Right renal cortex interstitium (tissue), 3 donors: ENCODE measurements at places on chromosomes 13 and 19. TPM values are rescaled to one million over a fixed set of nuclear protein-coding genes. Genes with fewer than 3 reads are reported as not detected.

The METTL21C gene
- 0.62 TPM for polyA plus RNA-seq

DNA sequence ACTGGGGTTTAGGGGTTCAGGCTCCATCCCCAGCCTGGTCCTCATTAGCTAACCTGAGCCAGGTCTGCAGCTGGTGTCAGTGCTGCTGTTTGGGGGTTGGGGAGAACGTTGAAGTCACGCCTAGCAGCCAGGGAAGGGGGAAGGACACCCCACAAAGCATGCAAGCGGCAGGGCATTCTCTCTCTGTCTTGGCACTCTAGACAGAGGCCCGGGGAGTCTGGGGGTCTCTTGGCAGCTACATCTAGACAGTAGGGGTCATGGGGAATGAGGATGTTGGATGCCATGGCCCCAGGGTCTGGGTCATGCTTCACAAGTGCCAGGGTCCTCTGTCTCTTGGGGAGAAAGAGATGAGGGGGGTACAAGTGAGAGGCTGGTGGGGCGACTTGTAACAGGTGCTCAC, 2.6 kb downstream of the ERICH4 start:
- DNase-seq = no peak

The DDX49 gene
- polyA plus RNA-seq = 47.8 TPM

GRCh38 chr19:18603958-18604819, 2.4 kb downstream of the CRLF1 start:
- no peak for DNase-seq

The RPS19 gene
- polyA plus RNA-seq = 1,314 TPM

DNA sequence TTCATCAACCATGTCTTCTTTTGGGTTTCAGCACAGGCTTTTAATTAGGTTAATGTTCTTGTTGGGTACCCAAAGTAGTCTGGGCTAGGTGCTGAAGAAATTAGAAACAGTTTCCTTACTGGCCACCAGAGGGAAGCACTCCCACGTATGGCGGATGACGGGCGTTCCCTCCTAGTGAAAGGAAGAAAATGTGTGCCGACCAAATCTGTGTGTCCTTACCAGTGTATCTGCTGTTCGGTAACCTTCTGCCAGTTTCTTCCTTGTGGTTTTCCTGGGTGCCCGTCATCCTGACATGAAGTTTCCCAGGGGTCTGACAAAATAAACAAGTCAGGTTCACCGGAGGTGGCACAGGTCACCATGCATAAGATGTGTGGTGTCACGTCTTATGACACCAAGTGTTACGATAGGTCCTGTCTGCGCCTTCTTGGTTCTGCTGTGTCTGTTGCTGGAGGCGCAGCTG, 6.0 kb upstream of the WDR88 start:
- DNase-seq = no peak

- no peak for DNase-seq
Measured at GRCh38 chr19:56086671-56087430, 34.2 kb downstream of the ZNF787 start.

GRCh38 chr19:35403116-35403760, 32.4 kb downstream of the GPR42 start:
- no peak for DNase-seq

The ZNF578 gene
- polyA plus RNA-seq = 5.6 TPM

DNA sequence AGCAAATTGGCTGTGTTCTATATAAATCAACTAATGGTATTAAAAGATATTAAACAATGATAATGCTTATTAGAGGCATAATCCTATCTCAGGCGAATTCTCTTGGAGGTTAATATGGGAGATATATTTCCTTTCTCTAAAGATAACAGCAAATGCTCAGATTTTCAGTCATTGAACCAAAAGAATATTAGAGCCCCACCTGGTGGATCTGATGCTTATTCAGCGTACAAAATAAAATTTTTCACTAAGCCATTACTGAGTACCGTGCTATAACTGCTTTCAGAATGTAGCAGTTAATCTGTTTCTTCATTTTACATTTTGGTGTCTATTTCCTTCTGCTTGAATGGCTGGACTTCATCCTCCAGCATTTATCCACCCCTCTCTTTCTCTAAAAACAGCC, 143.3 kb upstream of the IPO5 start:
- no peak for DNase-seq

DNA sequence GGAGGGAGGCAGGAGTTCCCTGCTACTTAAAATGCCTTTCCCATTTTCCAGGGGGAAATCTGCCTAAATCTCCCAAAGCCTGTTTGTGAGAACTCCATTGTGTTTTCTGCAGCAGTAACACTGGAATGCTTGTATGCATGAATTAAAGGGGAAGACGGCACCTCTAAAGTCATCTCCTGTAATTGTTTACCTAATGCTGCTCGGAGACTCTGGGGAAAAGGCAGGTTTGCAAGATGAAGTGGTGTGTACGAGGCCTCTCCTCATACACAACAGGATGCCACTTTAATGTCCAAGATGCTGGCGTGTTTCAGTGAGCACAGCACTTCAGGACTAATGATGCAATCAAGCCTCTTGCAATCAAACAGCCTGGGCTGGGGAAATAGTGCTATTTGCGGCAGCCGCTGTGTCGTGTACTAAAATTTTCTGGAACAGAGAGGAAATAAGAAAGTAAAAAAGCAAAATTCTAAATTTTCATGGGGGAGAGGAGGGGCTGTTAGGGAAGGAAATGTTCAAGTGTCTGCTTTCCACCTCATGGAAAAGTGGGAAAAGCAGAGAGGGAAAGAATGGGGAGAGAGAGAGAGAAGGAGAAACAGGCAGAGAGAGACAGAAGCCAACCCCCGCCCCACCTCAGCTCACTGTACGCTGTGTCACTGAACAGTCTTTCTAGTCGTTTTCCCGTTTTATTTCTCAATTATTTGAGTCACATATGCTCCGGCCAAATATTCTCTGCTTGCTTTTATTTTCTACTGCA, 32.9 kb downstream of the TSHZ3 start:
- no peak for DNase-seq

The OR7C1 gene
- 0.08 TPM for polyA plus RNA-seq

The KLF5 gene
- polyA plus RNA-seq = 29.3 TPM

GRCh38 chr19:943551-944170, 17.8 kb downstream of the ARID3A start:
- DNase-seq = no peak

DNA sequence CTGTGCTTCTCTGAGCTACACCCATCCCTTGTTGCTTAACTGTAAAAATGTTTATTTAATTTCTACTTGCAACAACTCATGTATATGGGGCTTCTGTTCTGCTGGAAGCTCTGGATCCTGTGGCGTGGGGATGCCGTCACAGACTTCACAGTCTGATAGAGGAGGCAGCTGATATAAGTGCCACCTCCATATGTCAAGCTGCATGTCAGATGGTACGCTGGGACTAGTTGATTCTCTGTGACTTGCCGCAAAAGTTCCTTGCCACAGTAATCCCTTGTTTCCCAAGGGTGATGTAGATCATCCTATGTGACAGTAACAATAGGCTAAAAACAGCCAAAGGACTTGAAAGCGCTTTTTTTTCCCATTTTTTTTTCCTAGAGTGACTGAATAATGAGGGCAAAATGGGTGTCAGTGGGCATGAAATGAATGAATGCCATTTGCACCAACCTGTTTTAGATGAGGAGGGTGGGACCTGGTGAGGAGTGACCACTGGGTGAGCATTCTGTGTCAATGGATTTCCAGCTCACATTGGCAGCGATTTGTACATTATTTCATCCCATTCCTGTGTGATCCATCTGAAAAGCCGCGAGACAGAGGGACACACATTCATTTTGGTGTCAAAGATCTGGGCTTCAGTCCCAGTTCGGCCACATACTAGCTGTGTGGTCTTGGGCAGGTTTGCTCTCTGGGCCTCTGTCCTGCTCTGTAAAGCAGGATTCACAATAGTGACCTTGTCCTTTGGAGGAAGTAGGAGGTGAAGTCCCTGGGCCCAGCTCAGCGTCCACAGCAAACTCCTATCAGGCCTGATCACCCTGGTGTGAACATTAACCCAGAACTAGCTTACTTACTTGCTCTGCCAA, 88.9 kb upstream of the RNF113B start:
- DNase-seq = no peak

The KLC3 gene
- polyA plus RNA-seq = 1.1 TPM

- DNase-seq = no peak
Measured at GRCh38 chr19:7428651-7429113, 60.2 kb downstream of the PEX11G start.

DNA sequence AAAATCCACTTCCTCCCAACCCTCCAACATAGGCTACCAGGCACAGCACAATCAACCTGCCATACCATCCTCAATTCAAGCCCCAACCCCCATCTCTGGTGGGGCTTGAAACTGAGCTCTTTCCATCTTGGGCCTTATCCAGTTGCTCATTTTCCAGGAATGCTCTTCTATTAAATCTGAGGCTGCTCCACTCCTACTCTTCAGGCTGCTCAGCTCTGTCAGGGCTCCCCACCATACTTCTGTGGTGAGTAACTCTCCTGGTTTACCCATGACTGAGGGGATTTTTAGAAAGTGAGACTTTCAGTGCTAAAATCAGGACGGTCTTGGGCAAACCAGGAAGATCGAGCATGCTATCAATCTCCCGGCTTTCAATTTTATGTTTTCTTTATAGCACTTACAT, 512.8 kb downstream of the LMO7 start:
- no peak for DNase-seq

DNA sequence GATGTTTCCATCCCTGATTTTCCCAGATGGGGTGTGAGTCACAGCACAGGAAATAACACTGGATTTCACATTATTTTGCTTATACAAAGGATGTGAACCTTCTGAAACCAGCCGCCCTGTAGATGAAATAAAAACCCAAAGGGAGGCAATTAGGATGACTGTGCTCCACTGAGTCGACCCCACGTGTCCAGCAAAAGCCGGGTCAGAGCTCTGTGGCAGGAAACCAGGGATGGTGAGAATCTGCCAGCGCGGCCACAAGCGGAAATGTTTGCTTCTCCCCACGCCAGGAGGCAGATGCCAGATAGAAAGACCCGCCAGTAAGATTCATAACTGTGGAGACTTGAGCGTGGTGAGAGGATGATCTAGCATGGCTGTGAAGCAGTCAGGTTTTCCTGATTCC, 764.4 kb downstream of the LIG4 start:
- DNase-seq = no peak

GRCh38 chr19:8666814-8667405, 31.7 kb downstream of the ACTL9 start:
- no peak for DNase-seq

DNA sequence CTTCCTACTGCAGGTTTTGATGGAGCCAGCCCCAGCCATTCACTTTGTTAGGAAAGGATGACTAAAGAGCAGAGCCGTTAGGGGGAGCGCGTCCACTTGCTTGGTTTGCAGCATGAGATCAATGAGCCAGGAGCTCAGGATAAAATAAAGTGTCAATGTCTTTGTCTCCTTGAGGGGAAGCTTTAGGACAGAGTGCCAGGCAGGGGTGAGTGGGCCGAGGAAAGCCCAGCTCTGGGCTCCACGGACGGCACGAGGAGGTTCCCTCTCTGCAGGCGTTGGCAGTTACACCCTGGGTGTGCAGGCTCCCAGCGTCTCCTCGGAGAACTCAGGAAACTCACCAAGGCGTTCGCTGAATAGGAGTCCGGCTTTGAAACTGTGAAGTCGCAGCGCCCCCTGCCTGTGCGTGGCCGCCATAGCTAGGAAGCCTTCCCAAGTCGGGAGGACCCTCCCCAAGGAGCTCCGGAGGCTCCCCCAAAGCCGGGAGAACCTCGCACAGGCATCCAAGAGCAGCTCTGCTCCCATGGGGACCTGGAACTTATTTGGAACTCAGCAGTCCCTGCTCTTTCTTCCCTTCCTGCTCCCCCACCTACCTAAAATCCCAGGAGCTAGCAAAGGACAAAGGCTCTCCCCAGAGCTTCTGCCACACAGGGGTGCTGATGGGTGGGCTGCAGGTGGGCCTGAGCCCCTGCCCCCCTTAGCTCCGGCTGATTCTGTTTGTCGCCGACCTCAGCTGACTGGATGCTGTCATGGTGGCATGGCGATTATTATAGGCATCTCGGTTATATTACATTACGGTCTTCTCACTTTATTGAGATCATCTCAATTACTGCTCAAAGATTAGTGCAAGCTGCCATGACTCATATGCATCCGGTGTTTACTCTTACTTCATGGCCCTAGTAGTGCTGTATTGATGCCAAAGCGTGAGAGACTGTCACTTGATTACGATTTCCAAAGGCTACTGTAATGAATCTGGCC, 34.4 kb downstream of the GSX1 start:
- peak; percentile 81 for DNase-seq

The TEAD2 gene
- polyA plus RNA-seq = 86.1 TPM

The ZNF835 gene
- polyA plus RNA-seq = 4.1 TPM

- DNase-seq = no peak
Measured at GRCh38 chr13:93172109-93172508, 54.5 kb upstream of the GPC6 start.

- DNase-seq = no peak
Measured at GRCh38 chr13:95793781-95794180, 116.8 kb downstream of the DNAJC3 start.

The PIBF1 gene
- 50.8 TPM for polyA plus RNA-seq

The KLHL1 gene
- 0.69 TPM for polyA plus RNA-seq

DNA sequence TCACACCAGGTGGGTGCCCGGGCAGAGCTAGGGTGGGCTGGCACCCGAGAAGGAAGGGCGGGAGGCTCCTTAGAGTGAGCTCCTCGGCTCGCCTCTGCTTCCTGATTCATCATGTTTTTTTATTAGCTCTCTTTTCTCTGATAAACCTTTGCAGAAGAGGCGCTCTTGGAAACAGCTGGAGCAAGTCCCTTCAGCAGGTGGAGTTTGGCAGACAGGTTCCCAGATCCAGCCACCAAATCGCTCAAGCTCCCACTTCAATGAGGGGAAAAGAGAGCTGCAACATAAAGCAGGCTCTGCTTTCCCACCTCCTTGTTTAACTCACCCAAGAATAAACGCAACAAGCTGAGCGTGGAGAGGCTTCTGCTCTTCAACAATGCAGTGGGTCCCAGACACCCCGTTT, 244.8 kb downstream of the TSHZ3 start:
- DNase-seq = no peak
